ENCODE measurements at places on chromosomes 16 and 17.

DNA sequence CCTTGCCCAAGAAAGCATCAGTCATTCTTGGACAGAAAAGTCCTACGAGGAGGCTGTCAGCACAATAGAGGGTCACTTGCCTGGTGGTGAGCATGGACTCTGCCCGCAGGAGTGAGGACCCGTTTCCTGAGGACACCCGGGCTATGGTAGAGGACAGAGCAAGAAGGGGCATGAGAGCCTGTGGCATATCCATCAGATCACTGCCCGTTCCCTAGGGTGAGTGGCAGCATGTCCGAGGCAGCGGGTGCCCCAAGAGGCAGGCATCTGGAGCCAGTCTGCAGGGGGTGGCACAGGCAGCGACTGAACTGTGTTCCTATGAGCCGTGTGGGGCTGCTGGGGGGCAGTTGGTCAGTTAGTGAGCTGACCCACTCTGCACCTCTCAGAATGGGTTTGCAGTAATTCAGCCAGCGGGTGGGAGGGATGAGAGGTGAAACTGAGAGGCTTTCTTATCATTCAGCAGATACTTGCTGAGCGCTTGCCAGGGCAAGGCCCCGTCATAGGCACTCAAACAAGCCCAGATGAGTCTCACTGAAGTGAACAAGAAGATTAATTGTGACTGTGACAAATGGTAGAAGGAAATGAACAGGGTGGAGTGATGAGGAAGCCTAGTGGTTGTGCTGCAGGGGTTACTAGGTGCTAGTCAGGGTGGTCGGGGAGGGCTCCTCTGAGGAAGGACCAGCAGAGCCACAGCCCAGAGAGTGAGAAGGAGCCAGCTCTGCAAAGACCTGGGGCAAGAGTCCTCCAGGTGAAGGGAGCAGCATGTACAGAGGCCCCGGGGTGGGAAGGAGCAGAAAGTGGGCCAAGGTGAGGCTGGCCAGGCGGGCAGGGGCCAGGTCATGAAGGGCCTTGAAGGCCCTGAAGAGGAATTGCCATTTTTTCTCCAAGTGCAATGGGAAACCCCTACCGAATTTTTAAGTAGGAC lies 87.9 kb downstream of the CLEC16A start:
- DNase-seq: no peak

DNA sequence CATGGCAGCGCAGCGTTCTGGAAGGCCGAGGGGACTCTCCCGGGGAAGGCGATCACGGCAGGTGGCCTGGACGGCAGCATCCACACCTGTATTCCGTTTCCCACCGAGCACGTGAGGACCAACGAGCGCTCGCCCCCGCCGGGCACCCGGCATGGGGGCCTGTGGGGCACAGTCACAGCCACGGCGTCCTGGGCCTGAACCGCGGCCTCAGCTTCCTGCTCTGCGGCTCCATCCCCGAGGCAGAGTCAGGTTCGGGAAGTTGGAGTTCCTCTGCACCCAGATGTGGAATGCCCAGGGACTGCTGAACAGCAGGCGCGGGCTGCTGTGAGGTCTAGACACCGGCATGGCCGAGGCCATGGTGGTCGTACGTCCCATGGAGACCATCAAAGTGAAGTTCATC lies 1713.9 kb downstream of the TP53TG3F start:
- DNase-seq: no peak

DNA sequence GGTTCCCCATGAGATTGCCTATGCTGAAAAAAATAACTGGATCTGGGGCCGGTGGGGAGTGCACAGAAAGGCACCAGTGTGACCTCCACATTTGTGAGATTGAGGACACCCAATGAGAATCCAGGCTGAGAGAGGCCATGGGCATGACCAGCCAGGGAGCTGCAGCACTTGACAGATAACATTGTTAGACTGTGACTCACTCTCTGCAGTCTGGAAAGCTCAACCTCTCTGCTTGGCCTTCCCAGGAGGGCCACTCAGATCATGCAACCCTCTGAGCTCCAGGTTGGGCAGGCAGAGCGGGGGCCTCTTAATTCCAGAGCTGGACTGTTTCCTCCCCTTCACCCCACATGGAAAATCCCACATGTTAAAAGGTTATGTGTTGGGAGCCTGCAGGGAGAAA lies 30.1 kb downstream of the FZD2 start:
- no peak for DNase-seq

GRCh38 chr16:50530277-50531236 lies 17.6 kb upstream of the NKD1 start:
- no peak for DNase-seq

GRCh38 chr17:13484020-13484419 lies 117.7 kb downstream of the HS3ST3A1 start:
- no peak for DNase-seq

DNA sequence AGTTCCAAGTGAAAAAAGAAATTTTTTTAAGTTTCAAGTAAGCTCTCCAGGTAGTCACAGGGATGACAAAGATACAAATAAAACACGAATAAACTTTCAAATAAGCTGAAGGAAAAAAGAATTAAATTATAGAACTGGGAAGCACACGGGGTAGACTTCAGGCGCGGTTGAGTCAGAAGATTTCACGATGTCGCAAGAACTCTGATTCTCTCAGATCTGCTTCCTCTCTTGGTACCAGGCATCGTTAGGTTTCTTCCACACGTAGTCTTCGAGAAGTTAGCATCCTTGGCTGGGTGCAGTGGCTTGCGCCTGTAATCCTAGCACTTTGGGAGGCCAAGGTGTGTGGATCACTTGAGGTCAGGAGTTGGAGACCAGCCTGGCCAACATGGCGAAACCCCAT lies 784.1 kb upstream of the RBFOX1 start:
- DNase-seq: no peak

DNA sequence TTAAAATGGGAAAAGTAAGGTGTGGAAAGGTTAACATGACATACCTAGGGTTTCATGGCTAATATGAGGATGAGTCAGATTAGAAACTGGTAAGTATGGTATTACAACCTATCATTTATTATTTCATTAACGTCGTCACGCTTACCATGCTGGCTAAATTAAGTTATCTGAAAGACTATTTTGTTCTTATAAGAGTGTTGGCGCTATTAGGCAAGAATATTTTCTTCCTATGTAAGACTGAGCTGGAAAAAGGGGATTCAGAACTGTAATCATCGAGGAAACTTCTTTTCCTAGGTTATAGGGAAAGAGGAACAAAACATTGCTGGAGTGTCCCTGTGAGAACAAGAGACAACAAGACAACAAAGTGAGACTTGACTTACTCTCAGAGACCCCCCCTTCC lies 440.8 kb downstream of the KCNJ2 start:
- DNase-seq: no peak

DNA sequence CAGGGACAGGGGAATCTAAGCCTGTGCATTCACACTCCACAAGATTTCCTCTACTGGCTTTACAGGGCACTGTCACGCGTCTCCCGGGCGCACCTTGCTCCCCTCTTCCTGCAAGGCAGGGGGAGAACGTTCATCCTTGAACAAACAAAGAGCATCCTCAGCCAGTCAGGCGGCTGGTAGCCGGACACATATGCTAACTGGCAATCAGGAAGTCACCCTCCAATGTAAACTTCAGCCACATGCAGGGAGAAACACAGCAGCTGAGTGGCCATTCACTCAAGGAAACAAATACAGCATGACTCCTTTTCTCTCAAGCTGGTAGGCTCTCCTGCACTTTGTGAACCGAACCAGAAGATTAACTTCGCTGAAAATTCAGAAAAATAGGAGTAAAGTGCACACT lies 10.8 kb upstream of the HSBP1 start:
- DNase-seq: no peak

DNA sequence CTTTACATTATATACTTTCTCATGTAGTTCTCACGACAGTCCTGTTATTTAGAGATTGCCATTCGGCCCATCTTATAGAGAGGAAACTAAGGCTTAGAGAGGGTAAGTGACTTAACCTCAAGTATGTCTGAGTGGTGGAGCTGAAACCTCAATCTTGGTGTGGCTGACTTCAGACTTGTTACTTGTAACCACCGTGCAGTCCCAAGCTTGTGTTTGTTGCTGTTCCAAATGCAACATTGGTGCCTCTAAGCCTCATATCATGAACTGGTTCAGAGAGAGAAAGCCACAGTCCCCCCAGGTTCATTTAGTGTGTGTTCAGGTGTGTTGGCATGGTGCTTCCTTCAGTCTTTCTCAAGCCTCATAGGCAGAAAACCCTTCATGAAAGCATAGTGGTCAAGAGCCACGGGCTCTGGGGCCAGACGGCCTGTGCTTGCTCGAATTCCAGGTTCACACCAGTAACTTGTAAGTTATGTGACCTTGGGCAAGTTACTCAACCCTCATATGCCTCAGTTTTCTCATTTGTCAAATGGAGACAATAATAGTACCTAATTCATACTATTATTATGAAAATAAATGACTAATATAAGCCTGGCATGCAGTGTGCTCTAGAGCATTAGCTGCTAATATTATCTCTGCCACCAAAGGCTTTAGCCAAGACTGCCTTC lies 39.9 kb downstream of the CDH1 start:
- peak; percentile 20 for DNase-seq

- no peak for DNase-seq
Measured at GRCh38 chr17:77616254-77616731, 342.2 kb upstream of the TNRC6C start.

DNA sequence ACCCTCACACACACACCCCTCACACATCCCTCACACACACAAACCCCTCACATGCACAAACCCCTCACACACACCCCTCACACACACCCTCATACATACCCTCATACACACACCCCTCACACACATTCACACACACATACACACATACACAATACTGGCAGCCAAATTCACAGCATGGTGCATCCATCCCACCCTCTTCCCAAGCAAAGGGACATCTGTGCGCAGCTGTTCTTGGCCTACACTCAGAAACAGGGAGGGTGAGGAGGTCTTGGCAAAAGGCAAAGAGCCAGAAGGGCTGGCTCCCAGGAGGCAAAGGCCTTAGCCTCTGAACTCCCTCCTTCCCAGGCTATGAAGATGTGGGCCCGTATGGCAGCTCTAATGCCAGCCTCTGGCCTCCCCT lies 23.4 kb downstream of the C17orf67 start:
- no peak for DNase-seq

DNA sequence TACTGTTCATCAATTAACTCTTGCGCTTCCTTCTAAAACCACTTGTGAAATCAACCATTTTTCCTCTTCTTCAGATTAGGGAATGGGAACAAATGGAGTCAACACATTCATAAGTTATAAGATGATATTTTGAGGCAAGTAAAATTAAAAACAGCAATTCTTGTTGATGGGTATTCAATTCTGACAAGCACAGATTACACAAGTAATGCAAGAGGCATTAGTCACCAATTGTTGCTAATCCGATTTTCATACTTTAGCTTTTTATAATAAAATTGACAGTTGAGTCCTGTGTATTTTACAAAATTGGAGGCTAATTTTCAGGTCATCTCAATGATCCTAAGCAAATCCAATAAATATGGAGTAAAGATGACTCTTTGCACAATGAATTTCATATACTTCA lies 918.4 kb upstream of the SOX9 start:
- no peak for DNase-seq

DNA sequence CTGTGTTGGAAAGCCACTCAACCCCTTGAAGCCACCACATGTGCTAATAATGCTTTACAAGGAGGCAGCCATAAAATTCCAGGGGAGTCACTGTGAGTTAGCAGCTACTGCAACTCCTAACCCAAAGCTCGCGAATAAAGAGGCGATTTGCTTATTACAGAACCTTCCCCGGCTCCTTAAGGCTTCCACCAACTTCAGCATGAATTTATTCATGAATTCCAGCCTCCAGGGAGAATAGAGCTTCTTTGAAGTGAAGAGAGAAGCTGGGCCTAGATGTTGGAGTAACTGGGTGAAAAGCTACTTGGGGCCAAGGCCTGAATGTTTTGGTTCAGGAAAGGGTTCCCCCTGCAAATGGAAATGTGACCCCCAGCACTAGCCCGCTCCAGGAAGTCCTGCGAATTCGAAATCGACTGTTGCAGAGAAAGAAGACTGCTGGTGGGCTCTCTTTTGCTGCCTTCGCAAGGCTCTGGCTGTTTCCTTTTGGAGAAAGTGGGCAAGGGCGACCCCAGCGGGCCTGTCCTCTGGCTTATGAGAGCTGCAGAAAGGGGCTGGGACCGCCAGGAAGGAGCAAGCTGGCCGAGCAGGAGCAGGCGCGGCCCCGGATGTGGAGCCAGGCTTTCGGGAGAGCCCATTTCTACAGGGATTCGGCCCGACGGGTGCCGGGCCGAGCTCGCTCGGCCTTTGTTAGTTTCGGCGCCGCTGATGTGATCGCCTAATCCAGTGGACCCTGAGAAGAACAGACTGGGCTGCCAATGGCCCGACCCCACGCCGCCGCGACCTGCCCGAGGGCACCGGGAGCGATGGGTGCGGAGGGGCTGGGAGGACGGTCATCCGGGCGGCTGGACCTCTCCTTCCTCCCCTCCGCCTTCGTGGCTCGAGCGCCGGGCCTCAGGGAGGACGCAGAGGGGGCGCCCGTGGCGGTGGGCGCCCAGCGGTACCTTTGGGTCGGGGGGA lies 7.6 kb downstream of the CBX8 start:
- no peak for DNase-seq

DNA sequence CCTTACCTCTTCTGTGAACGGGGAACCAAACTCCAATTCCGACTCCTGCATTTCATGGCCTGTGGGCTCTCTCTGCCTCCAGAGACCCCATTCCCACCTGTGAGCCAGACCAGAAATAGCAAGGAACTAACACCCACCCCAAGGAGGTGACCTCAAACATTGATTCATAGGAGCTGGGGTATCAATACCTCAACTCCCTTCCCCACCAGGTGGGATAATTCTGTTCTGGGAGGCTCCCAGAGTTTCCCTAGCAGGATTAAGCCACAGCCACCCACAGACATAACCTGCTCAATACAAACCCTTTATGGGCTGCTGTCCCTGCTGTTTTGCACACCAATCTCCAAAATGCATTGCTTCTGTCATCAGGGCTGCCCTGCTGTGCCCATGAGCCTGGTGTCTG lies 59.6 kb upstream of the FOXF1 start:
- DNase-seq: no peak

DNA sequence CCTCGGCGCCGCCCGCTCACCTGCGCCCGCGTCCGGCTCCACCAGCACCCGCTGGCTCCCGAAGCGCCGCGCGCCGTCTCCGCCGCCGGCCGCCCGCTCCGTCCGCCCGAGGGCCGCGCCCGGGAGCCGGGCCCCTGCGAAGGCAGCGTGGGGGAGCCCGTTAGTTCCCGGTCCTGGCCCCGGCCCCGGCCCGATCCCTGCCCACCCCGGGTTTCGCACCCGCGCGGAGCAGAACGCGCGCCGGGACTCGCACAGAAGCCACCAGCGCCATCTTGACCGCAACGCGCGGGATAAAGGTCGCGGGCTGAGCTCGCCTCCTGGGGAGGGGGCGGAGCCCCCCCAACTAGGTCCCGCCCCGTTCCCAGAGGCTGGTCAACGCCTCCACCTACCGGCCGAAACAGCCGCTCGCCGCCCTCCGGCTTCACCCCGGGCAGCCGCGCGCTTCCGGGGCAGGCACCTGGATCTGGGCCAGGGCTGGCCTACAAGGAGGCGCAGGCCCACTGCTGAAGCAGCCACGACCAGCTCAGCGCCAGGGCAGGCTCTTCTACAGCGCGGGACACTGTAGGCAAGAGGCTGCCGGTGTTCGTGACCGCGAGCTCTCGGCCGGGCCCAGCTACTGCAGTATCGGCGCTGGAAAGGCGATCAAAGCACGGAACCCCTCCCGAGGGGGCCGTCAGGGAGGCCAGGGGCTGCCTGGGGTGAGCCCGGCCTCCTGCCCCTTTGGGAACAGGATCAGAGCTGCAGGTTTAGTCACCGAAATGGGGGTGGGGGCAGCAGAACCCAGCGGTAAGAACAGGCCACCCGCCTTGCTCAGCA lies at the start of gene ECI1:
Gene ECI1, minus strand, starts transcription at position 292 of the 816 bp plus-strand sequence. Its CDS starts 21 bp downstream, at position 271.
- peak; percentile 84 for DNase-seq
